ENCODE measurements at places on chromosomes 2 and 18.
A peak's percentile ranks its signal among the peaks of the same experiment; 100 is the strongest.

- no peak for DNase-seq
These were observed 270.3 kb upstream of the LINC00305 start for GRCh38 chr18:64419156-64419555.

GRCh38 chr18:74610051-74610615 lies 12.5 kb downstream of the ZNF407 start:
- no peak for DNase-seq

DNA sequence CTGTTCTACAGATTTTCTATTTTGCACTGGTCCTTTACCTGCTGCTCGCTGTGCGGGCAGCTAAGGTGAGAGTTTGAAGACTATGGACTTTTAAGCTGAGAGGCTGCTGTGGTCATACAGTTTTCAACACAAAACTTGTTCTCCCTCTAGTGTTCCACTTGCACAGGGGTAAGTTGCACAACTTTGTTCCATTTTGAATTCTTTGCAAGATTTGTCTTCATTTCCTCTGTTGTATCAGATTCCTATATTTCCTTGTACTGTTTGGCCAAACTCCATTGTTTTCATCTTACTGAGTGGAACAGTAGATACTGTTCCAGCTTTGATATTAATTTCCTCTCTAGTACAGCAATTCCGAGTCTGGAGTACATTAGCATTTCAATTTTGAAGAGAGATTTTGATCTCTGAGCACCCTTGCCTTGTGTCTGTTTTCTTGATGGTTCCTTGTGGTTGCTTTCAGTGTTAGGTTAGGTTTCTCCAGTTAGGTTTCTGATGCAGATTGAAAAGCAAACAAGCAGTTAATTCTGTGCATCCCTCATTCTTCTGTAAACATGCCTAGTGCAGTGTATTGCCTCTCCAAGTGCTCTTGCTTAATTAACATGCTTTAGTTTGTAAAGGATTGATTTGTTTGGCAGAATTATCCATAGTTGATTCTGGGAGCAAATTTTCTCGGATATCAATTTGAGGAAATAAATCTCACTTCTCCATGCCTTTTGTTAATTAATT lies 188.8 kb downstream of the PTPRM start:
- no peak for DNase-seq

DNA sequence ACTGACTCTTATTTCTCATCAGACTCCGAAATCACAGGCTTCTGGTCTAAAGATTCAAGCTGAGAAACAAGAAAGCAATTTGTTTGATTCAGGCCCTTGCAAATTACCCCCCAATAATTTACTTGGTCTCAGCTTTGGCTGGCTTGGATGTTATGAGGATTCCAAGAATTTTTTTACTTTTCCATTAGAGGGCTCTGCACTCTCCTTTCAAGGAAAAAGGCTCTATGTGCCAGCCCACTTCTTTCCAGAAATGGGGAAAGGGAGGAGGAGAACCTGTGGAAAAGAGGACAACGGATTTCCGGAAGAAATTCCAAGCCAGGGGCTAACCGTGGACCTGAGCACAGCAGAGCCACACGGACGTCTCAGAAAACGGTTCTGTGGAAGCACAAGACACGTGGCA lies 44.4 kb downstream of the BCL11A start:
- no peak for DNase-seq

GRCh38 chr2:215391531-215391930 lies 44.3 kb downstream of the FN1 start:
- no peak for DNase-seq

DNA sequence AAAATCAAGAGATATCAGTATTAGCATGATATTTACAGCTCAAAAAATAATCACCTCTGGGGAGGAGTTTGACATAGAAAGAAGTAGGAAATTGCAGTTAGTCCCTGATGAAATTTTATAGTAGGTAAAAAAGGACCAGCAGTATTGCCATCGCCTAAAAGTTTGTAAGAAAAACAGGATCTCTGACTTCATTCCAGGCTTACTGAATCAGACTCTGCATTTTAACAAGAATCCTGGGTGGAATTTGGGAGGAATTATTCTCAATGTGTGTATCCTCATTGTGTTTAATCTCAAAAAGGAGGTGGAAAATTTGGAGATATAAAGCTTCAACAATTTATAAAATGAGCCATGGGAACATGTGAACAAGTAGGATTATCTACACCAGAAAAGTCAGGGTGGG lies 31.2 kb upstream of the STAT1 start:
- DNase-seq, result no peak

- DNase-seq, result no peak
These were observed 226.2 kb downstream of the PIEZO2 start for GRCh38 chr18:10923141-10923540.

- no peak for DNase-seq
These were observed 48.9 kb upstream of the ATG16L1 start for GRCh38 chr2:233202531-233202944.

DNA sequence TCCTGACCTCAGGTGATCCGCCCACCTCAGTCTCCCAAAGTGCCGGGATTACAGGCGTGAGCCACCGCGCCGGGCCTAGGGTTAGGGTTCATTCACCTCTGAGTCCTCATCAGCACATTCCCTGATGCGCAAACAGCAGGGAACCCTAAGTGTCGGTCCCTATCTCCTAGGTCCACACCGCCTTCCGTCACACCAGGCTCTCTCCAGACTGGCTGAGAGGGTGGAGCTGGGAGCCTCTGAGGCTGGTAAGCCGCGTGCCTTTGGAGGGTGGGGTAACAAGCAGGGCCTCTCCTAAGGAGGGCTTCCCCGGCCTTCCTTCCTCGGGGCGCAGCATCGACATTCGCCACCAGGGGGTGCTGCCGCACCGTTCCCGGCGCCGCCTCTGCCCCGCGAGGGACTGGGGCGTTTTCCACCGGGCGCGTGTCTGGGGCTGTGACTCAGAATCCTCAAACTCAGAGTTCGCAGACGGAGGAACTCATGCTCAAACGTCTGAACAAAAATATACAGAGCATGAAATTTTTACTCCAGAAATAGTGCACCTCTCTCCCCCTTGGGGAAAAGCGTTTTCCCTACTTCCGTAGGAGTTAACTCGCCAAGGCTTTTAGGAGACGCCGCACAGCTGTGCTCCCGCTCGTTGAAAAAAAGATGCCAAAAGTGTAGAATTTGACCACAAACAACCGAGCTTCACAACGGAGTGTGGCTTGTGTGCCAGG lies 63.9 kb upstream of the ASAP2 start:
- peak; percentile 46 for DNase-seq

- no peak for DNase-seq
These were observed 602.0 kb upstream of the CELF4 start for GRCh38 chr18:38167623-38168022.

DNA sequence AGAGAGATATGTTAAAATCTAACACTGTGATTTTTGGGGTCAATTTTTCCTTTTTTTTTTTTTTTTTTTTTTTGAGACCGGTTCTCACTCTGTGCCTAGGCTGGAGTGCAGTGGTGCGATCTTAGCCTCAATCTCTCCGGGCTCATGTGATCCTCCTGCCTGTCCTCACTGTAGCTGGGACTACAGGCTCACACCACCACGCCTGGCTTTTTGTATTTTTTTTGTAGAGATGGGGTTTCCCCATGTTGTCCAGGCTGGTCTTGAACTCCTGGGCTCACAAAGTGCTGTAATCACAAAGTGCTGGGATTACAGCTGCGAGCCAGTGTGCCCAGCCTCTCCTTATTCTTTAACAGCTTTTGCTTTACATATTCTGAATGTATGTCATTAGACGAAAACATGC lies 2.9 kb upstream of the HAAO start:
- DNase-seq, result no peak

DNA sequence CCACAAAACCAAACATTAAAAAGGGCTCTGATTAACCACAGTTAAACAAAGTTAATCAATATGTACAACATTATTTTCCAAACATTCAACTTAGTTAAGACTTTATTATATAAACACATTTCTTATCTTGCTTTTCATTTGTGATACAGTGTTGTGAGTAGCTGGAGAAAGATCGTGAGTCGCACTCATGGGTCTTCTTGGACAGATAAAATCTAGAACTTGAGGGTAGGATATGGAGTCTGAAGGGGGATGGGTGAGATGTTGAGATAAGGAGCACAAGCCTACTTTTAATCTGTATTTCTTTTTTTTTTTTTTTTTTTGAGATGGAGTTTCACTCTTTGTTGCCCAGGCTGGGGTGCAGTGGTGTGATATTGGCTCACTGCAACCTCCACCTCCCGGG lies 22.6 kb upstream of the TMEM214 start:
- no peak for DNase-seq

DNA sequence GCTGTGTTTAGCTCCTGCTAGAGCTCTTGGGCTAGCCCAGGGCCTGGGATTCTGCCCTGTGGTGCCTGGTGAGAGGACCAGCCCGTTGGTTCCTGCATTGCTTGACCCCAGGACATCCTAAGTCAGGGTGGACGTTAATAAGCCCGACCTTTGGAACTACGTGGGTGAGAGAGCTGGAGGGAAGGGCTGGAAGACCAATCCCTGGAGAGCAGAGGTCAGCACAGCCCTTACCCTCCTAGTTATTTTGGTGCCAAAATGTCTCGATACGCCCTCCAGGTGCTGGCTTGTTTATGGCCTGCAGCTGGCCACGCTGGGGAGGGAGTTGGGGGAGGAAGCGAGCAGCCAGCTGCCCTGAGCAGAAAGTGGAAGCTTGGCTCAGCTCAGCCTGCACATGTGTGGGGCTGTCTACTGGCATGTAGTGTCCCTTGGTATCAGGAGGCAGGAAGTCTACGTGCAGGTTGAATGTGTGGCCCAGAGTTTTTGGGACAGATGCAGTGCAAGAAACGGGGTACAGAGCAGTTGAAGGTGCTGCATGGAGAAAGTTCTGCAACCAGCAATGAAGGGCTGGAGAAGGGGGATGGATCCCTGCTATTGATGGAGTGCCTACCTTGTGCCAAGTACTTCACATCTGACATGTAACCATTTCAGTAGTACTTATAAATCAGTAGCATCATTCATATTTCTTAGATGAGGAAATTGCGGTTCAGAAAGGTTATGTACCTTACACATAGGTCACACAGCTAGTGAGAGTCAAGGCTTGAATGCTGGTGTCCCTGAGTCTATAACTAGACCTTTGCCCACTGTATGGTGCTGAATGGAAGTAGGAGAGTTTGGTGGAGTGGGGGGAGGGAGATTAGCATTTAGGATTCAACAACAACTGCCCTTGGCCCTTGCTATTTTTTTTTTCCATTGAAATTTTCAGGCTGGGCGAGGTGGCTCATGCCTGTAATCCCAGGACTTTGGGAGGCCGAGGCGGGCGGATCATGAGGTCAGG lies 5.0 kb upstream of the DGKD start:
- no peak for DNase-seq

GRCh38 chr2:109331896-109332848 lies 203.2 kb downstream of the SH3RF3 start:
- peak; percentile 82 for DNase-seq

- DNase-seq, result no peak
These were observed 103.6 kb upstream of the TMEM200C start for GRCh38 chr18:5998907-5999306.
